ENCODE measurements at places on chromosomes 4 and X.

DNA sequence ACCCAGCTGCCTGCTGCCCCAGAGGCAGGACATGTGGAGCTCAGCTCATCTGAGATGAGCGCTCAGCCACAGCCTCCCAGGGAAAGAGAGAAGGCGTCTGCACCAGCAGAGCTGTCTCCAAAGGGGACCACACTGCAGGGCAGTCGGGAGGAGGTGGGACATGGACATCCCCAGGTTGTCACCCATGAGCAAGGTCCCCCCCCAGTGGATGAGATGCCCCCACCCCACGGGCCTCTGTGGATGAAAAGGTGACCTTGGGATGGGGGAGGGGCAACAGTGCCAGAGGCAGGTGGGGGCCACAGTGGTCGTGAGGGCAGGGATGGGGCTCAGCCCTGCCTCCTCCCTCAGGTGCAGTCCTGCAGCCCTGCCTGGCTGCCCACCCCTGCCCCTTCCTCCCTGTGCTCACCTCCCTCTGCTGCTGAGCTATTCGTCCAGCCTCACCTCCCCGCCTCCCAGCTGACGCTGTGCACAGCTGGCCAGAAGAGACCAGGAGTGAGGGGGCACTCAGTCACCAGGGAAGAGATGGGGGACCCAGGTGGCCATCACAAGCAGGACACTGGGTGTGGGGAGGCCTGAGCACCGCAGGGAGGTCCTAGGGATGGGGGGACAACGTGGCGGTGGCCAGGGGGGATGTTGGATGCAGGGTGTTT is 9.3 kb downstream of the NKX1-1 start:
- DNase-seq: no peak

GRCh38 chr4:102399021-102399420 is 53.7 kb upstream of the SLC39A8 start:
- DNase-seq: no peak

- DNase-seq: no peak
Observed at GRCh38 chr4:8538703-8539567, 41.3 kb upstream of the GPR78 start.

DNA sequence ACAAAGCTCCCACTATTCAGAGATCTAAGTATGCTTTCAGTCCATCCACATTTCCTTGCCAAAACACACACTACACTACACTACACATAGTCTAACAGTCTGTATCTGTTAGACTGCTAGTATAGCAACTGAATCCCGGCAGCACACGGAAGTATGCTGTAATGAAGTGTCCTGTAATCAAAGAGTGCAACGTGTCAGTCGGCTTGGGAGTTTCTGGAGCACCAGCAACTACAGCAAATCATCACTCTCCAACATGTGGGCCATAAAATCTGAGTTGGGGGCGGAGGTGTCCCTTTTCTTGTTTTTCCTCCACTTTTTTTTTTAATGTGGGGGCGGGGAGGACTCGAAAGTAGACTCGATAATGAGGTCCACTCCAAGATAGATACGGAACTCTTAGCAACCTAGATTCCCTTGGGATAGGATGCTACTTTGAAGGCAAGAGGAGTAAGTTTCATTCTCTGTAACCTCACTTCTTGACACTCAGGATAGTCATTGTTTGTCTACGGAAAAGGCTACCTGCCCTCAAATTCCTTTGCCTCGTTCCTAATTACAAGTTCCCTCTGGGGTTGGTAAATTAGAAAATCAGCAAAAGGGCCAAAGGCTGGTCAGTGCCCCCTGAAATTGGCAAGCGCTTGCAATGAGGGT is 722 bp downstream of the SLC10A7 start:
- no peak for DNase-seq

- no peak for DNase-seq
Observed at GRCh38 chr4:173521467-173522159, 8.4 kb downstream of the HAND2 start.

- DNase-seq: no peak
Observed at GRCh38 chr4:26420438-26420837, 69.8 kb downstream of the CCKAR start.

DNA sequence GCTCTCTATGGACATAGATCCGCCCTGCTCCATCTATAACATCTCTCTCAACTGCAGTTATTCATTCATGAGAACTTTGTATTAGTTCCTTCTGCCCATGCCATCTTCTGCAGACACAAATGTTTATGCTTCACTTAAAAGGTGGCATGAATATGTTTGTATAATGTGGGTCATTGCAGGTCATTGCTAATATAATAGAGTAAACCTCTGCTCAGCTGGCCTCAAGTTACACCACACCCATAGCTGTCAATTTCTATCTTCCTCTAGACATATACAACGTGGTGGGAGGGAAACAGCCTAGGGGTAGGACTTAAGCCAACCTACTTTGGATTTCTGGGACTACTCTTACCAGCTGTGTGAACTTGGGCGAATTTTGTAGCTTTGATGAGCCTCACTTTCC is 129.8 kb downstream of the ATXN3L start:
- no peak for DNase-seq

- DNase-seq: no peak
Observed at GRCh38 chrX:65828599-65828998, 161.1 kb downstream of the MSN start.

GRCh38 chrX:122880952-122881351 is 303.1 kb upstream of the GRIA3 start:
- no peak for DNase-seq

- no peak for DNase-seq
Observed at GRCh38 chrX:133676344-133677122, 261.2 kb upstream of the GPC4 start.

- no peak for DNase-seq
Observed at GRCh38 chr4:82851885-82852750, 38.8 kb downstream of the SEC31A start.

- DNase-seq: no peak
Observed at GRCh38 chrX:115437841-115438595, 123.0 kb upstream of the PLS3 start.

GRCh38 chrX:37876716-37877115 is 29.3 kb upstream of the DYNLT3 start:
- no peak for DNase-seq

DNA sequence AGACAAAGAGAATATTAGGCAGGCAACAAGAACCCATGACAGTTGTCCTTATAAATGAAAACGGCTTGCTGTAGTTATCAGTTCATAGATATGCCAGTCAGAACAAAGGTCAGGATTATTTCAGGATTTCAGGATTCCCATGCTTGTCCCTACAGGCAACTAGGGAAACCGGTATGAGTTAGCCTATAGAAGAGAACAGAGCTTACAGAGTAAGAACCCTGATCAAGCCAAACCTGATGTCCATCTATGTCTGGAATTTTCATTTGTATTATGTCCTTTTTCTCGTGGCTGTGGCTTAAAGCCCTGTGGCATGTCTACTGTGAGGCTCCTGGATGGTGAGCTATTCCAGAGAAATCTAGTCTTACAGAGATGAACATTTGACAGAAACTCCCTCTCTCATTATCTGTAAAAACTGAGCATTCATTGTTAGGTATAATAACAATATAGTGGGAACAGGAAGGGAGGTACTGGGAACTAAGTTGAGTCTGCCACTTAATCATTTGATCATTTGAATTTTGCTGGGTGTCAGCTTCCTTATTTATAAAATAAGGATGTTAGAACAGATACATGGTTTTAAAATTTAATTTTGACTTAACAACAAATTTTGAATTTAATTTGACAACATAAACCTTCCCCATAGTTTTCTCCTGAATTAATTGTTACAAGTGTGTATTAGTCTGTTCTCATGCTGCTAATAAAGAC is 129.5 kb upstream of the KLF3 start:
- DNase-seq: no peak

- DNase-seq: no peak
Observed at GRCh38 chrX:110108381-110108821, 105.5 kb downstream of the TMEM164 start.

DNA sequence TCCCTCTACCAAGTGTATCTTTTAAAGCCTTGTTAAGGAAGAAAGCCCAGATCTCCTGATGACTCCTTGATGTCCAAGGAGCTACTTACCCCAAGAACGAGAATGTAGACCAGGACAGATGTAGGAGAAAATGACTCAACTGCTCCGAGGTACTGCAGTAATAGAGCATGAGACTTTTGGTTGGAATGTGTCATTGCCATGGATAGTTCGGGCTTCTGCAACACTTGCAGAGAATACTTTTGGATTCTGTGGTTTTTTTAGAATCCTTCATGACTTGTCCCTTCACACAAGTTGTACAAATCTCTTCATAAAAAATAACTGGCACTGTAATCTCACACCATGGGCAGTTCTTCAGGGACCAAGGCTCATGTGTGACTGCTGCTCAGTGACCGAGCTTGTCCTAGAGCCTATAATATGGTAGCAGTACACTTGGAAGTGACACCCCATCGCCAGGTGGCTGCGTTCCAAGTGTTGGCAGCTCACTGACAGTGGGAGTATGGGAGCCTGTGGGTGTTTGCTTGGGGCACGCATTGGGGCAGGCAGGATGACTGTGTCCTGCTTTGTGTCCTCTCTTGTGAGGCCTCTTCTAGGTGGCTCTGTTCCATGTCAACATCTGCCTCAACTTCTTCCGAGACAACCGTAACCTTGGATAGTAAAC is 87.9 kb upstream of the WDR1 start:
- DNase-seq: no peak

All from forelimb muscle (tissue), 1 donor.